Left colon (tissue), 2 donors: ENCODE measurements at places on chromosomes 2 and 18.

GRCh38 chr18:49026501-49027373 is 76.0 kb upstream of the SMAD7 start:
- DNase-seq: no peak

DNA sequence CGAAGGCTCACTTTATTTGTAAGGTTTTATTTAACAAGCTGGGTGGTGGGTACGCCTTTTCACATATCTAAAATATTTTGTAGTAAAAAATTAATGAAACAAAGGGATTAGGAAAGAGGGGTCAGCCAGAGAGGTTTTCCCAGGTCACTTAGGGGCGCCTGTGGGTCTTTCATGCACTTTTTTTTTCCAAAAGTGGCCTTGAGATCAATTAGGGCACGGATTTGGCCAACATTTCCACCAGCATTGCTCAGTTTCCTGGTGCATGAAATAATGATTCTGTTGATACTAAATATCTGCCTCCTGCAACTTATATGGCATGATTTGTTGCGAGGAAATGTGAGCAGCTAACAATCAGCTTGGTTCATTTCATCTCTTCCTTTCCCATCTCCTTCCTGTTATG is 67.6 kb upstream of the ZCCHC2 start:
- no peak for DNase-seq

- DNase-seq: no peak
Observed at GRCh38 chr2:36333350-36334012, 22.1 kb upstream of the CRIM1 start.

DNA sequence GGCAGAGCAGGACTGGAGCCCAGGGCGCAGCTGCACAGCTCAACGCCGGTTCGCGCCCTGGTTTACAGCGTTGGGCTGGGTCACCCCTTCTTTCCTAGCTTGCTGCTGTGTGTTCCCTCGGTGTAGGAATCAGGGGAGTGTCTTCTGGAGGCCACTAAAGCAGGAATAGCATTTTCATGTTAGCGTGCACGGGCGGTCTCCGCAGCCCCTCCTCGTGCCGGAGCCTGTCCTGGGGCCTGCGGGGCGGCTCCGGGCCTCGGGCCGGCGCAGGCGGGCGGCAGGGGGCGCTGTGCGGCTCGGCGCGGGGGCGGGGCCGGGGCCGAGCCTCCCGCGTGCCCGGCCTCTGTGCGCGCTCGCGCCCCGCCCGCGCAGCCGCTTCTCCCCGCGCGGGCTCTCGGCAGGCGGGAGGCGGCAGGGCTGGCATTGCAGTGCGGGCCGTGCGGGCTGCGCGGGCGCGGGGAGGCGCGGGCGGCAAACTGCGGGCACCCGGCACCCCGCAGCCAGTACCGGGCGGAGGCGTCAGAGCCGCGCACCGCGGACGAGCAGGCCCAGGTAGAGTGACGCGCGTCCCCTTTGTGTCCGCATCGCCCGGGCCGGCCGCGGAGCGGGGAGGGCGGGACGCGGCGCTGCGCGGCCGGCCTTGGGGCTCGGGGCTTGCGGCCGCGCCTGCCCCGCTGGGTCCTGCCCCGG is at the start of gene RNF144A:
TSS of gene RNF144A (plus strand) at position 342 of the 690 bp plus-strand sequence. CDS start 79,515 bp downstream, outside the sequence.
- DNase-seq: peak; percentile 69

- DNase-seq: no peak
Observed at GRCh38 chr2:127810156-127810618, 784 bp downstream of the WDR33 start.

DNA sequence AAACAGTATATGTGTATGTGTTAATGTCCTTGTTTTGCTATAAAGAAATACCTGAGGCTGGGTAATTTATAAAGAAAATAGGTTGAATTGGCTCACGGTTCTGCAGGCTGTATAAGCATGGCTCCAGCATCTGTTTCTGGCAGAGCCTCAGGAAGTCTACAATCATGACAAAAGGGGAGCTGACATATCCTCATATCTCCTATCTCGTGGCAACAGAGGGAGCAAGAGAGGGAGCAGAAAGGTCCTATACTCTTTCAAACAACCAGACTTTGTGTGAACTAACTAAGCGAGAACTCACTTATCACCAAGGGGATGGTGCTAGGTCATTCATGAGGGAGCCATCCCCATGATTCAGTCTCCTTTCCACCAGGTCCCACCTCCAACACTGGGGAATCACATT is 13.0 kb downstream of the CALCRL start:
- no peak for DNase-seq

GRCh38 chr18:42813570-42813969 is 301.9 kb downstream of the RIT2 start:
- no peak for DNase-seq

- no peak for DNase-seq
Observed at GRCh38 chr2:16173893-16174692, 233.7 kb downstream of the MYCN start.

GRCh38 chr2:119011162-119011909 is 69.3 kb downstream of the MARCO start:
- DNase-seq: peak; percentile 47

DNA sequence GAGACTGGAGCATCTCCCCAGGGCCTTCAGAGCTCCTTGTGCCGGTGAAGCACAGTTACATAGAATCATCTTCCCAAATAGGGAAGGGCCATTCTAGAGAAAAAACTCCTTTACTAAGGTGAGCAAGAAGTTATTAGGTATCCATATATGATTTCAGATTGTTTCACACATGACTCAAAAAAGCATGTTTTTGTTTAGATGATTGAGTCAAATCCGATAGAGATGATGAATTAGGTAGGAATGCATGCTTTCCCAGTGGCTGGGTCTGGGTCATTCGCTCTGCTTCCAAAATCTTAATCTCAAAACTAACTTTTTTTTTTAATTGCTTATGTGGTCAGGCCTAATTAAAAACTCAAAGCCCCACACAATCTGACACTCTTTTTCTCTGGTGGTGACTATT is 3.8 kb downstream of the NT5C1B start:
- no peak for DNase-seq

DNA sequence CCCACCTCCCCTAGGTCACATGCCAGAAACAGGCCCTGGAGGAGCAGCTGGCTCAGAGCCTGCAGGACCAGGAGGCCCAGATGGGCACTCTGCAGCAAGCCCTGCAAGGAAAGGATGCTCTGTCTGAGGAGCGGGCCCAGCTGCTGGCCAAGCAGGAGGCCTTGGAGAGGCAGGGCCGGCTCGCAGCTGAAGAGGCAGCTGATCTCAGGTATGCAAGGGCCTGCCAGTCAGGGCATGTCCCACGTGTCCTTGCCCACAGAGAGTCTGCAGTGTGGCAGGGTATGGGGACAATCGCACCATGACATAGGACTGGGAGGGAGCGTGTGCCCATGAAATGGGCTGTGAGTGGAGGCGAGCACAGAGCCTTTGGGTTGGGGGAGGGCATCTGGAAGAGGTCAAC is 39.9 kb downstream of the CROCC2 start:
- peak; percentile 17 for DNase-seq

DNA sequence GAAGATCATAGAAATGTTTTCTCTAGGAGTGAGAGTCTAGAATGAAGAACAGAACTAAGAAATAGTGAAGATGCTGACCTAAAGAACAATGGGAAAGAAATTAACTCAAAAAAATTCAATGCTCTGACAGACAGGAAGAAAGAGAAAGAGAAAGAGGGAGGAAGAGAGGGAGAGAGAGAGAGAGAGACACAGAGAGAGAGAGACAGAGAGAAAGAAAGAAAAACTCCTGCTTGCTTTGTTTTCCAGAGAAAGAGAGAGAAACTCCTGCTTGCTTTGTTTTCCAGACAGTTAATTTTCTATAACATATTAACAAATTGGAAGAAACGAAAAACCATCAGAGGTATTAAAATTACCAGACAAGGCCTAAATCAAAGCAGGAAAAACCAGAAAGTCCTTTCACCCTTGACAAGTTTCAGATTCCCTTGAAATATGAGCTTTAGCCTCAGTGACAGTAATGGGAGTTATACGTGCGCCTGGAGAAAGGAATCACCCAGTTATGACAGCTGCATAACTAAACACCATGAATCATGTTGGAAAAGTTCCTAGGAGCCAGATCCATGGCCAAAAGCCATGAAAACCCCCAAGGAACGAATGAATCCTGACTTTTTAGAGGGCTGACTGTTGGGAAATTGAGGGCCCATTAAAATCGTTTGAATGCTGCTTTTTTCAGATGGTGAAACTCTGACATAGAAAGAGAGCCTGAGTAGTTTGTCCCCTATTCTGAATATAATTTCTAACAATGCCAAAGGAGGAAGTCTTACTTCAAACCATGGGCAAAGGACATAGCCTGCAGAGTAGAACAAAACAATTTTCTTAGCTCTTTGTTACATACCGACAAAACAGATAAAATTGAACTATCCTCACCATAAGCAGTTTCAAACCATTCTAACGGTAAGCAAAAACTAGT is 228.6 kb upstream of the CHST9 start:
- no peak for DNase-seq

DNA sequence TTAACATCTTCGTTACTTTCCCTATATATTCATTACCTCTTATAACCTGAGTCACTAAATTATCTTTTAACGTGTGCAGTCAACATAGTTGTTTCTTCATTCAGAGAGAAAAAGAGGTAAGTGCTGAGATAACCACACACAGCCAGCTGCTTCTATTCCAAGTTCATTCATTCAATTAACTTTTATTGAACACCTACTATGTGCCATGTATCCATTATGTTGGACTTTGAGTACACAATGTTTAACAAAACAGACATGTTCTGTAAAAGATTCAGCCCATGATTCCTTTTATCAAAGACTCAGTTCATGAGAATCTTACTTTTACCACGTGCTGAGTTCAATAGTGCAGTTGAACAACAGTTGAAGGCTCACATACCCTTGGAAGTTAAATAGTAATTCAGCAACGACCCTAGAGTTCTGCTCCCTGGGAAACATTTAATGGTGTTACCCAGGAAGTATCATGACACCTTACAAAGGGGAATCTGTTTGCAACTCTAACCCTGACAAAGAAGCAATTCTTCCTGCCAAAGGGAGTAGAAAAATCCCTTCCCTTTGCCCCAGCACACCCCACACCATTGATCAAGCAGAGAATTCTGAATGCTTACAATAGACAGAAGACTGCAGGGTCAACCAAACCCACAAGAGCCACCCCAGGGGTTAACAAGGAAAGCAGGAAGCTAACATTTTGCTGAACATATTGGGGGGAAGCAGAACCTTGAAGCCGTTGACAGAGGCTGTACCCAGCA is 595.8 kb downstream of the STK39 start:
- DNase-seq: no peak

- no peak for DNase-seq
Observed at GRCh38 chr18:44149706-44150105, 531.0 kb upstream of the SETBP1 start.

DNA sequence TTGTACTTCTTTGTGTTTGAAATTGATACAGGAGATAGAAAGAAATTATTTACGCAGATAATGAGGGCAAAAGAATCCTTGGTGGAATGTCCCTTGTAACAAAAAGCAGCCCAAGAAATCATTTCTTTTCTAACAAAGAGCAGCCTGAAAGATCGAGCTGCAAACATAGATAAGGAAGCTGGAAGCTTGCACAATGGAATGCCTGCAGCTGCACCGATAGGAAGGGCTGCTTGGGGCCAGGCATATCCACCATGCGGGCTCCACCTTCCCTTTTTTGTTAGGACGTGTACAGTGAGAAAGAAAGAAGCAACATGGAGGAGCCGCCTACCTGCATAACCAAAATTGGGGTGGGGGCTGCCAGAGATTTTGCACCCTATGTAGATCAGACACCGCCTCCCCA is 568.7 kb downstream of the METTL4 start:
- DNase-seq: no peak

DNA sequence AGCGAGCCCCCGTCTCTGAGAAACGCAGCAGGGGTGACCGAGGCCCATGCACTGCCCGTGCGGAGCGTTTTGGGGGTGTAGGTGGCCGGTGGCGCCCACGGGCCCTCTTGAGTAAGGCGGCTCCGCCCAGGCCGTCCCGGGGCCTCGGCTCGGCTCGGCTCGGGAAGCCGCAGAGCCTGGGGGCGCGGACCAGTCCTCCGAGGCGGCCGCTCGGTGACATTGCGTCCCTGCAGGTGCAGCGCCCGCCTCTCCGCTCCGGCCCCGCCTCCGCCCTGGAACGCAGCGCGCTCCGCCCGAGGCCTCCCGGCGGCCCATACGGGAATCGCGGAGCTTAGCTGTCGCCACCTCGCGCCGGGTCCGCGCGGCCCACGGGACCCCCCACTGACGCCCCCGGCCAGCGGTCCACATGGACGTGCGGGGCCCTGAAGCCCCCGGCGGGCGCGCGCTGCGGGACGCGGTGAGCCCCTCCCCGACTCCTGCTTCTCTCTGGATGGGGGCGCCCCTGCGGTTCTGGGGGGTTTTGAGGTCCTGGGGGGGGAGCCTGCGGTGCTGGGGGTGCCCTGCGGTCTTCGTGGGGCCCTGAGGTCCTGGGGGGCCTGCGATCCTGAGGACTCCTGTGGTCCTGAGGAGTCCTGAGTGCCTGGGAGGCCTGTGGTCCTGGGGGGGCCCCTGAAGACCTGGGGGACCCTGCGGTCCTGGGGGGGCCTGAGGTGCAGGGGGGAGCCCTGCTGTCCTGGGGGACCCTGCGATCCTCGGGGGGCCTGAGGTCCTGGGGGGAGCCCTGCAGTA is at the start of gene HSBP1L1:
TSS of gene HSBP1L1 (plus strand) at position 314 of the 789 bp plus-strand sequence. CDS start at position 407, 93 bp downstream.
- DNase-seq: peak; percentile 75

GRCh38 chr2:5692561-5693286 is 540 bp downstream of the SOX11 start:
- DNase-seq: no peak

DNA sequence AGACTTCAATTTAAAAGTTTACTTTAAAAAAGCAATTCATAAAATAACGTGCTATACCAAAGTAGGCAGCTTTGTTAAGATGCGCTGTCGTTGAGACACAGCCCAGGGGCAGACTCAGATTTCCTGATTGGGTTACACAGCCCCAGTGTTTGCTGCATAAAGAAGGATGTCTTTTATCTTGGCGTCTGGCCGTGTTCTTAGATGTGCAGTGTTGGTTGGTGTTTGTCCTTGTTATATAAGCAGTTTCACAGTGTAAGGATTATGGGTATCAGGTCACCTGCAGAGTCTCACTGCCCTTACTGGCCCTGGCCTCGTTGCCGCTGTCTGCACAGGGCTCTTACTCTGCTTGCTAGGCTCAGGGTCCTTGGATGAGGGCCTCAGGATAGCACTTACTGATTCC is 108.5 kb downstream of the WDSUB1 start:
- no peak for DNase-seq

DNA sequence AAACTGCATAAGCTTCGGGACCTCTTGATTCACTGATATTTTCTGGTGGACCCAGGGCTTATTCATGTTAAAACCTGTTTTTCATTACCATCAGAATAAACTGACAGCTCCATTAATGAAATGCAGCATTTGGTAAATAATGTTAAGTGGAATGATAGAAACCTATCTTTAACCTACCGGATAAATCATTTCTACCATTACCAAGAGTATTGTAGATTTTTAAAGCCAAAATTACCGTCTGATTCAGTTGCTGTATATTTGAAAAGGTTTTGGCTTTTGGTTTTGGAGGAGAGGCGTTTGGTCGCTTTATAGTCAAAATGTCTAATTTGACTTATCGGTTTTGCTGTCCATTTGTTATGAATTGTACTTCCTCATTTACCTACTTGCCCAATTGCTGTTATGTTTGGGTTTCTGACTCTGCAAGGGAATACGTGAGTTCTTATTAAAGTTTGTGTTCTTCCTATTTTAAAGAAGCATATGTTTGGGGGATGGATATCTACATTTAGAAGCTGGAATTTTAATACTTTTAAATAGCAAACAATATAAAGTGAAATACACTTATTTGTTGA is 1.0 kb upstream of the CUL3 start:
- DNase-seq: no peak

- DNase-seq: no peak
Observed at GRCh38 chr2:62177392-62178049, 18.4 kb upstream of the B3GNT2 start.
